ENCODE measurements at places on chromosomes 12 and 14.

- no peak for DNase-seq
Measured at GRCh38 chr12:130577351-130577750, 138.7 kb downstream of the RIMBP2 start.

- DNase-seq = no peak
Measured at GRCh38 chr12:47881051-47881450, 23.7 kb downstream of the VDR start.

GRCh38 chr14:63632932-63633514 lies 8.6 kb downstream of the WDR89 start:
- no peak for DNase-seq

- no peak for DNase-seq
Measured at GRCh38 chr14:94269156-94269555, 23.9 kb downstream of the SERPINA10 start.

DNA sequence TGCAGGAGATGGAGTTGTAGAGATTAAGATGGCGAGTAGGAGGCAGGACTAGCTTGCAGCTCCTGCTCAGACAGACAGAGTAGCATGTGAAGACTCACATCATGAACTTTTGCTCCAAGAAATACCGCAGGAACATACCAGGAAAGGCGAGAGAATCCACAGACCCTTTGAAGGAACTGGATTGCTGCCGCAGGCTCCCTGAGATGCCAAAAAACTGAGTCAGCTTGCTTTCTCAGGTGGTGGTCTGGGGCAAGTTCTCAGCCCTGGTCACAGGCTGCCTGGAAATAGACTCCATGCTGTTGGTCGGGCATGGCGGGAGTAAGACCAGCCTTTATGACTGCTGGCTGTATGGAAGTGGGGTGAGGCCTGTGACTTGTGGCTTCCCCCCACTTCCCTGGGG lies 163.6 kb upstream of the NAV3 start:
- no peak for DNase-seq
